ENCODE measurements at places on chromosomes 4 and X.

- no peak for DNase-seq
Measured at GRCh38 chrX:133970076-133970475, 15.3 kb downstream of the GPC3 start.

- no peak for DNase-seq
Measured at GRCh38 chr4:135966936-135967335, 1565.4 kb downstream of the PCDH18 start.

GRCh38 chr4:84677093-84677492, 94.2 kb downstream of the CDS1 start:
- DNase-seq, result no peak

GRCh38 chrX:106959901-106960300, 39.7 kb downstream of the CLDN2 start:
- no peak for DNase-seq

DNA sequence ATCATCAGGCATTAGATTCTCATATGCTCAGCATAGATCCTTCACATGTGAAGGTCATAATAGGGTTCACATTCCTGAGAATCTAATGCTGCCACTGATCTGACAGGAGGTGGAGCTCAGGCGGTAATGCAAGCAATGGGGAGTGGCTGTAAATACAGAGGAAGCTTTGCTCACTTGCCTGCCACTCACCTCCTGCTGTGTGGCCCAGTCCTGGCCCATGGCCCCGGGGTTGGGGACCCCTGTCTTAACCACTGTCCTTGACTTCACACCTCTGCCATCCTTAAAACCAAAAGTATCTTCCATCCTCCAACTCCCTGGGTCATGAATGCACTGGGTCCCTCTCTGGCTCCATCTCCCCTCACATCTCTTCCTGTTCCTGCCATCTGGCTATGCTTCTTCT, 129.1 kb downstream of the HMX1 start:
- no peak for DNase-seq

DNA sequence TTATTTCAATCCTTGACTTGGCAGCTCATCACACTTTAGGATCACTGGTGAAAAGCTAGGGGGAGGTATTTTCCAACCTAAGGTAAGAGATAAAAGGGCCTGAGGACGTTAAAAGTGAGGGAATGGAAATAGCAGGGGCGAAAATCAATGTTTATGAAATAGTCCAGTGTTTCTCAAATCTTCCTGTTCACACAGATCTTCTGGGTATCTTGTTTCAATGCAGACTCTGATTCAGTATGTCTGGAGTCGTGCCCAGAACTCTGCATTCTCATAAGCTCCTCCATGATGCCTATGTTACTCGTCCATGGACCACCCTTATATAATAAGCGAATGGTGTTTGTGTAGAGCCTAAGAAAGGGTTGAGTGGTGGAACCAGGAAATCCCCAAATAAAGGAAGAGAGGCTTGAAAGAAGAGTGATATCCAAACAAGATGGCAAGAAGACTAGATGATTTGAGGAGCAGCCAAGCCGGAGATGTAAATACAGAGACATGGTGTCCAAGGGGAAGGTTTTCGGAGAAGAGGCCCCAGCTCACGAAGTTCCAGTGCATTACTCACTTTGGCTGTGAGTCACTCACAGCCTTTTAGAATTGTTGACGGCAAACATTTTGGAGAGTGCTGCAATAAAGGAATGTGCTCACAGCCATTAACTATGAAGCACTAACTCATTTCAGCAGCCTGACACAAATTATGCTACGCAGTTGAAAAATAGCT, 215.6 kb upstream of the PPARGC1A start:
- no peak for DNase-seq

DNA sequence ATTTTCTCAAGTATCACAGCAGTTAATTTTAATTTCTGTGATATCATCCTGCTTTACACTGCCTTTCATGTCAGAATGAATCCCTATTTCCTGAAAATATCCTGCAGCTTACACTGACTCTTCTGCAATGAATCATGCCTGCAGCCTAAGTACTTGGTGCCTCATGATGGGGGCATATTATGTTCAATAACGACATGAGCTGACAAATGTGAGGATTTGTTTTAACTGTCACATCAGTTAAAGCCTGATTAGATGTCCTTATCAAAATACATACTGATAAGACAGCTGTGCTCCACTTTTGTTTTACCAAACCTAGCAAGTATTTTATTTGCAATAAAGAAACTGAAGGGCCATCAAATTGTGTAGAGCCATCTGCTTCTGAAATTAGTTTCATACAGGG, 359.9 kb upstream of the AGA start:
- DNase-seq, result no peak

- no peak for DNase-seq
Measured at GRCh38 chr4:118931786-118932185, 43.1 kb downstream of the SYNPO2 start.

GRCh38 chr4:40247350-40247749, 50.5 kb downstream of the RHOH start:
- DNase-seq, result no peak

- no peak for DNase-seq
Measured at GRCh38 chrX:19349264-19349663, 5.5 kb downstream of the PDHA1 start.

- no peak for DNase-seq
Measured at GRCh38 chr4:177717407-177717806, 275.2 kb upstream of the AGA start.

Data from NCI-H510A (cell line).